MM.1S (cell line): ENCODE measurements at places on chromosomes 4 and X.

- DNase-seq: no peak
Measured at GRCh38 chr4:88008743-88009171, 1.3 kb downstream of the PKD2 start.

DNA sequence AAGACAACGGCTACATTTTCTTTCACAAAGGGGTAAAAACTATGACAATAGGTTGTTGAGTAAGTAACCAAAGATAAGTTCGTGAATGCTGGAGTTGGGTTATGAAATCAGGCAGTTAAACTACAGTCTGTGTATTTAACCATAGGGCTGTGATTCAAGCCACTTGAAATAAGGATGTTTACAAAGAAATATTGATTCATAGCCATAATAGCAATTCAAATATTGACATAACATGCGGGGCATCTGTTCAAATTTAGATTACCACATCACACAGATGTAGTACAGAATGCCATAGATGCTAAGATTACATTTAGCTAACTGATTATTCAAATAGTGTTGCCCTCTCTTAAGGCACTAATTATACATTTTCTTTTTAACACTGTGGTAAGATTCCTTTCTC is 364.1 kb downstream of the FSTL5 start:
- DNase-seq: no peak

DNA sequence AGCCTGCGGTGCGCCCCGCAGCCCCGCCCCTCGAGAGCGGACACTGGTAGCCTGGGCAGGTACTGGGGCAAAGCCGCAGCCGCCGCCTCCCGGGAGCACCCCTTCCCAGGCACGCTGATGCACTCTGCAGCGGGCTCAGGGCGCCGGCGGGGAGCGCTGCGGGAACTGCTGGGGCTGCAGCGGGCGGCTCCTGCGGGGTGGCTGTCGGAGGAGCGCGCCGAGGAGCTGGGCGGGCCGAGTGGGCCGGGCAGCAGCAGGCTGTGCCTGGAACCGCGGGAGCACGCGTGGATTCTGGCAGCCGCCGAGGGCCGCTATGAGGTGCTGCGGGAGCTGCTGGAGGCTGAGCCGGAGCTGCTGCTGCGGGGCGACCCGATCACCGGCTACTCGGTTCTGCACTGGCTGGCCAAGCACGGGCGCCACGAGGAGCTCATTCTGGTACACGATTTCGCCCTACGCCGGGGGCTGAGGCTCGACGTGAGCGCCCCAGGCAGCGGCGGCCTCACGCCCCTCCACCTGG is 401 bp downstream of the SOWAHD start:
- DNase-seq: peak; percentile 52

DNA sequence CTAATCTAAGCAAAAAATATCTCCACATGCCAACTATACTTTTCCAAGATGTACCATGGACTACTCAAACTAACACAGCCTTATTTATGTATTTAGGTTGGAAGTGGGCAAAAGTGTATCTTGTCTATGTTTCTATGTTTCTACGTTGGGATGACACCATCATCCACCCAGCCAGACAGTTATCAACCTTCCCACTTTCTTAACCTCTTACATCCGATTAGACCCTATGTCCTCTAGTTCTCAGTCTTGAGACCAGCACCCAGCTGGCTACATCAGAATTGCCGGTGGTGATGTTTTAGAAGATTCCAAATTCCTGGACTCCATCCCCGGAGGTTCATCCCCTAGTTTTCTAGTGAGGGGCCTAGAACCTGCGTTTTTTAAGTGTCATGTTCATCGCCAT is 1.0 kb upstream of the AASDH start:
- DNase-seq: peak; percentile 14

DNA sequence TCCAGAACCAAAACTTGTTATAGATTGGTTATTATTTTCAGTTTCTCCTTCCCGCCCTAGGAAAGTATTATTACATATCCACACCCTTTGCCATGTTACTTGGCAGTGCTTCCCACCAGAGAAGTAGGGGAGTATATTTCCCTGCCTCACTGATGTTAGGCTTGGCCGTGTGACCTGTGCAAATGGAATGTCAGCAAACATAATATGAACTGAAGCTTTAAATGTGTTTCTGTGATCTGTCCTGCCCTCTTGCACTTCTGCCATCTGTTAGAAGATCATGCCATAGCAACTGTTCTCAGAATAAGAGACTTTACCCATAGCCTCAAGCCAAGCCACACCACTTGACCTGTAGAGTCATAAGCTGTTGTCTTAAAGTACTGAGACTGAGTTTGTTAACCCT is 36.7 kb upstream of the NEUROG2 start:
- no peak for DNase-seq

DNA sequence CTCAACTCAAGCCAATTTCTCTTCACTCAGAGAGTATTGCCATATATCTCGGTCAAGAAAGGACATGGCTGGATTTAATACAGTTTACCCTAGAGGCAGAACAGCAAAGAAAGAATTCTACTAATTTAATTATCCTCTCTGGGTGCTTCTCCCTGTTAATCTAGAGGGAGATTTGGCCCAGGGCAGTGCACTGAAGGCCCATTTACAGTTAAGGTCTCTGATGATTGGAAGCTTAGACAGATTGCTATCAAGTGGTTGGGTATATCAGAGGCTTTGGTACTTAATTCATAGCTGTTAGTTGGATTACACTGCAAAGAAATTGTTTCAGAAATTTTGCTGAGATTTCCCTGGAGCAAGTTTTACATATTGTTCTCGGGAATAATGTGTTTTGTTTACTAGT is 4.6 kb upstream of the CNKSR2 start:
- no peak for DNase-seq

DNA sequence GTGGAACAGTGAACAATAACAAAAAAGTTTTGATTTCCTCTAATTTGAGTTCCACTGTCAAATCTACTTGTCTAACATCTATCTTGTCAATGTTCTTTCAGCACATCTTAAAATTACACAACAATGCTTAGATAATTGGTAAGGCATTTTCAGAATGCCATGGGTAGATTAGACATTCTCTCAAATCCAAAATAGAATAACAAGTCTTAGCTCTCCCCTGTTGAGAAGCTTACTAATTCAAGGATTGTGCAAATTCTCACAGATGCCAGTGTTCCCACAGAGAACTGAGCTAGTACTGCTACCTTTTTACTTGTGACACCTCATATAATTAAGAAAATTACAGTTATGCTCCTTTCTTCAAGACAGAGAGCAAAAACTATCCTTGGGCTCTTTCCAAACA is 2442.0 kb downstream of the PCDH7 start:
- DNase-seq: no peak

DNA sequence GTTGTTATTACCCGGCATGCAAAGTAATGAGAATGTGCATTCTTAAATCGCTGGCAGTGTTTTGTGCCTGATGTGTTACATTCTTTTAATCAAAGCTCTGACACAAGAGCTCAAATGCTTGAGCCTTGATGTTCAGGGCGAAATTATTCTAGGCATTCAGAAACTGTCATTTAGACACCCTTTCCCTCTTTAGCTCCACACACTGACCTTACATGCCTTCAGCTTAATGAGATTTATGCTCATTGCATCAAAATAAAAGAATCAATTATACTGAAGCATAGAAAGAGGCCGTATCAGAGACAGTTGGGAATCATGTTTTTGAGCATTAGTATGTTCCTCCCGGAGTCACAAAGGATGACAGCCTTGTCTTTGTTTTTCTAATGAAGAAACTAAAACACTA is 56.7 kb downstream of the FAM114A1 start:
- no peak for DNase-seq

- DNase-seq: no peak
Measured at GRCh38 chr4:158459085-158459820, 62.4 kb upstream of the RXFP1 start.

GRCh38 chr4:93359586-93359985 is 469.0 kb upstream of the ATOH1 start:
- no peak for DNase-seq

- peak; percentile 61 for DNase-seq
Measured at GRCh38 chr4:184331268-184331995, 113.8 kb upstream of the ENPP6 start.

- no peak for DNase-seq
Measured at GRCh38 chrX:21678048-21678612, 20.0 kb upstream of the KLHL34 start.

DNA sequence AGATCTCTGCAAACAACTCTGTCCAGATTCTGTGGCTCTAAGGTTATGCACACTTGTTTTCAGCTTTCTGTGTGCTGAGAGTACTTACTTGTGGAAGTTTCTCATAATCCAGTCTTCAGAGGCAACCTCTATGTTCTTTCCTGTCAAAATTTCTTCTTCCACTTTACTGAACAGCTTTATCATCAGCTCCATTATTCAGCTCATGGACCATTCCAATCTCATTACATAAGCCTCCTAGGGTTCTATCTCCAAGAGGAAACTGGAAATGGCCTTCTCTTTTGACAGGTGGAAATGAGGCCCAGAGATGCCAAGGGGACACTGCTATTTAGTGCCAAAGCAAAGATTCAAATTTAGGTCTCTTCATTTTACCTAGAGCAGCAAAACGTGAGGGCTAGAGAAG is 61.3 kb downstream of the CHRDL1 start:
- no peak for DNase-seq

GRCh38 chr4:143404555-143404954 is 67.9 kb downstream of the GAB1 start:
- peak; percentile 54 for DNase-seq

- peak; percentile 16 for DNase-seq
Measured at GRCh38 chr4:183099537-183100297, 660 bp downstream of the WWC2 start.

DNA sequence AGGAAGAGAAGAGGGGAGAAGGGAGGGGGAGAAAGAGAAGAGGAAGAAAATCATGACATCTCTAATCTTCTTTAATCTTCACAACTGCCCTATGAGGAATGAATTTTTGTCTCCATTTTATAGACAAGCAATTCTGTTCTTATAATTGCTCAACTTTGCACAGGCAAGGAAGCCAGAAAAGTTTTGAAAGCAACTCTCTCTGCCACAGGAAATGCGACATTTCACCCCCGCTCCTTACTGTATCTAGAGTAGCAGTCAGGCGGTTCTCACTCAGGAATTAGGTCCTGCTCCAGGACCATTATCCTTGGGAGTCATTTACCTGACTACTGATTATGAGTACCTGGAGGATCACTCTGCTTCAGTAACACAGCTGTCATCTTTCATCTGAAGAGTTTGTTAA is 69.2 kb upstream of the FAM9A start:
- DNase-seq: no peak

DNA sequence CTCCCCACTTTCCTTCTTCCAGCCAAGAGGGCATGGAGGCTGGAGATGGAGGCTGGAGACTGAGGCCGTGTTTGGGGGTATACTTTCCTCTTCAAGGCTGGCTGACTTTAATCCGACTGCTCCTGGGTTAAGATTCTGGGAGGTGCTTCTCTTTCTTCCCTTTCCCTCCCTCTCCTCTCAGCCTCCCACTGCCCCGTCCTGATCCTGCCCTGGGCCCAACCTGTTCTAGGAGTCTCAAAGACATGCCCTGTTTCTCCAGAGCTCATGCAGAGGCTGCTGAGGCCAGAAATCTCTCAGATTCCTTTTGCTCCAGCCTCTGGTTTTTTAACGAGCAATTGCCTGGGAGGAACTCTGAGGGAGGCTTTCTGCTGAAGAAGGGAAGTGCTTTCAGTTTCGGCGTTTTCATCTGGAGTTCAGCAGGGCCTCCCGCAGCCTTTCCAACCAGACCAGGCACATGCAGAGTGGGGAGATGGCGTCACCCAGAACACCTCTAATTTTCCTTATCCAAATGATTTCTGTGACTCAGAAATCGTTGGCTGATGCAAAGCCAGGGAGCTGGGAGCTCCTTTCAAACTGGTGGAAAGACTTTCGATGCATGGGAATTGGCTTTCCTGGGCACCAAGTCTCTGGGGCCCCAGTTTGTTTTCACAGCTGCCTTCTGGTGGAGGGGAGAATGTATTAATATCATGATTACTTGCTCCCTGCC is 34.5 kb upstream of the FAM9C start:
- no peak for DNase-seq

DNA sequence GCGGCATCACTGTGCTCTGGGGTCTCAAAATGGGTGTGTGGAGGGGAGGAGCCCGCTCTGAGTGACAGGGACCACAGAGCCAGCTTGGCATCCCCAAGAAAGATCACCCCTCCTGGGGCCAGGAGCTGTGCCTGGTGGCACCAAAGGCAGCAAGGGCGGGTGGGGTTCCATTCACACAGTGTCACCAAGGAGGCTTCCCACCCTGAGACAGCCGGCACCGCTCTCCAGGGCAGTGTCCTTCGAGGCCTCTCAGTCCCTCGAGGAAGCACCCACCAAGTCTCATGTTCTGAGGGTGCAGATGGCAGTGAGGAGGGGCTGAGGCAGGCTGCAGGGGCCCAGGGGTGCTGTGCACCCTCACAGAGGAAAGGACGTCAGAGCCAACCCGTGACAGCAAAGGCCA is 44.0 kb upstream of the MAN2B2 start:
- no peak for DNase-seq

DNA sequence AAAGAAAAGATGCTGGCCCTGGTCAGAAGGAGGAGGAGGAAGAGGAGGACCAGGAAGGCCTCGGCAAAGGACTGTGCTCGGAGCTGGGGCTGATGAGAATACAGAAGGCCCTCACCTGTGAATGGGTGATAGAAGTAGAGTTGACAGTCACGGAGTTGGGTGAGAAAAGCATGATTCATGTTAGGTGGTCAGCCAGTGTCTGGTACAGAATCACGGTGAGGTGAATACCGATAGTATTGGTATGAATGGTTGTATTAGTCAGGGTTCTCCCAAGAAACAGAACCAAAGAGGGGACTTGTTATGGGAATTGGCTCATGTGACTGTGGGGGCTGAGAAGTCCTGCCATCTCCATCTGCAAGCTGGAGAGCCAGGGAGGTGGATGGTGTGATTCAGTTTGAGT is 32.5 kb upstream of the FAM156A start:
- DNase-seq: no peak

GRCh38 chr4:1463088-1463926 is 57.1 kb upstream of the NKX1-1 start:
- DNase-seq: no peak

GRCh38 chrX:45577361-45577760 is 376.7 kb upstream of the DIPK2B start:
- no peak for DNase-seq

GRCh38 chr4:54085284-54085683 is 14.7 kb upstream of the GSX2 start:
- no peak for DNase-seq

DNA sequence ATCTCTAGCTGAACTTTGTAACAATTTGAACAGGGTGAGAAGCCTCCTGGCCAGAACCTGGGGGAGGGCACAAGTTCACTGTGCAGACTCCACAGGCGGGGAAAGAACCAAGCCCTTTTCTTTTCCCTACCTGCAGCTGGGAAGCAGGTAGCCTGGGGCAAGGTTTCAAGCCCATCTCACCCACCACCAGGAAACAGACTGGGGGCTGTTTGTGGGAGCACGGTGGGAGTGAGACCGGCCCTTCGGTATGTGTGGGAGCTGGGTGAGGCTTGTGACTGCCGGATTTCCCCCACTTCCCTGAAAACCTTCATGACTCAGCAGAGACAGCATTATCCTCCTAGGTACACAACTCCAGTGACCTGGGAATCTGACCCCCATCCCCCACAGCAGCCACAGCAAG is 211.7 kb downstream of the ZNF674 start:
- no peak for DNase-seq

DNA sequence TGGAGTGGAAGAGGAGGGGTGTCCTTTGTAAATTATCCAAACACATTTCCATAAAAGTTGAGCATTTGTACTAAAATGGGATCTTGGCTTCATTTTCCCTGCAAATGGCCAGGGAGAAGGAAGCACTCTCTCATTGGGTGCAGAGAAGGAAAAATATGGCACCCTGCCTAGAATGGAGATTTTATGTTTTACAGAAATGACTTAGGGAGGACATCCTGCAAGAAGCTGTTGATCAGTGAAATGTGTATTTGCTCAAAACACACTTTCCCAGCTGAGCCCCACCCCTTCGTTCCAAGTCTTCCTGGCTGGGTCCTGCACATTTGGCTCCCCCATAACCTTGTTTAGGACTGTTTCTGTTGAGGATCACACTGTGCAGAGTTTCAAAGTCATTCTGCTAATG is 213.5 kb upstream of the TAPT1 start:
- no peak for DNase-seq
